ENCODE measurements at places on chromosomes 13 and 19.

- no peak for DNase-seq
Observed at GRCh38 chr13:26707122-26708006, 53.2 kb downstream of the GPR12 start.

DNA sequence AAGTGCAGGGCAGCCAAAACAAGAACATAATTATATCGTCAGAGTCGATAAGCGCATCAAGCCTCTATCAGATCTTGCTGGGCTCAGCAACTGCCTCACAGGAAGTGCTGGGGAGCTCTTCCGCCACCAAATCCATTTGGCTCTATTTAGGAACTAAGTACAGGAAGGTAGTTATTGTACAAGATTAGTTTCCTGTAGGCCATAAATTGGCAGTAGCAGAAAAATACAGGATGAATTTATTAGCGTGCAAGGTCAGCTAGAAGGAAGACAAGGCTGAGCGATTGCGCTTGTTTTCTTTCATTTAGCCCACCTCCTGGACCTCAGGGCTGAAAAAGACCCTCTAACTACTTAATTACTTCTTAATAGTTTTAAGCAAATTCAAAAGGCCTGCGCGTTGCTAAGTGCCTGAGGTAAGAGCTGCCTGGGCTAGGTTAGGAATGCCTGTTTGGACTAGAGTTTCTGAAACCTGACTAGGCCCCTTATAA, 118.5 kb downstream of the IRS2 start:
- no peak for DNase-seq

GRCh38 chr19:38547421-38547820, 70.3 kb downstream of the MAP4K1 start:
- no peak for DNase-seq

DNA sequence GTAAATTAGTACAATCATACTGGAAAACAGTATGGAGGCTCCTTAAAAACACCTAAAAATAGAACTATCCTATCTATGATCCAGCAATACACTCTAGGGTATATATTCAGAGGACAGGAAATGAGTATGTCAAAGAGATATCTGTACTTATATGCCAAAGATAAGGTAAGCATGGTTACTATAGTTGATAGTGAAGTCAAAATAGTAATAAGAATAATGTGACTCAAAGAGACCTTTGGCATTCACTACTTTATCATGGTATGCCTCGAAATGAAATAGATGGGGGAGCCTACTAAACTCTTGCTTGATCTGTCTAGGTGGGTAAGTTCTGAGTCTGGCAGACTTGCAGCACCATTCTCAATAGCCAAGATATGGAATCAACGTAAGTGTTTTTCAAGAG, 30.3 kb downstream of the FXYD5 start:
- DNase-seq, result no peak

DNA sequence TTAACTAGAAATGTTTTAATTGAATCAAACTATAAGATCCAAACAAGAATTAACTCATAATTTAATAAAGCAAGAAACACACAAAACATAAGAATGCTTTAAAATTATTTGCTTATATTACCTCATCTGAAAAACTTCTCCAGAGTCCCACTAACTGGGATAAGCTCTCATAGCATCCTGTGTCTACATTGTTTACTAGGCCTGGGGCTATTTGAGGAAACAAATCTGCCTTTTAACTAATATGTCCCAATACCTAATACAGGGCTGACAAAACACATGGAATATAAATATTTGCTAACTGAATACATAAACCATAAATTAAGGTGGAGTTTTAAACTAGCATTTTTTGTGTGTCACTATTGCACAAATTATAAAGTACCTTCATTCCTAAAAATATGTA, 1399.8 kb upstream of the SLC10A2 start:
- no peak for DNase-seq

GRCh38 chr13:111156421-111156820, 41.3 kb downstream of the ARHGEF7 start:
- no peak for DNase-seq

- DNase-seq, result no peak
Observed at GRCh38 chr19:35435896-35436295, 12.2 kb upstream of the FFAR2 start.

- DNase-seq, result peak; percentile 91
Observed at GRCh38 chr19:42433503-42434260, 6.5 kb upstream of the LIPE start.

GRCh38 chr19:46428239-46429135, at the start of gene PNMA8C:
Gene PNMA8C, minus strand, starts transcription at chr19:46428936. Its CDS starts 577 bp downstream, at chr19:46428359.
- peak; percentile 85 for DNase-seq

- peak; percentile 74 for DNase-seq
Observed at GRCh38 chr19:7618348-7618747, 11.0 kb downstream of the XAB2 start.

GRCh38 chr13:33483471-33483870, 197.9 kb upstream of the STARD13 start:
- DNase-seq, result no peak

DNA sequence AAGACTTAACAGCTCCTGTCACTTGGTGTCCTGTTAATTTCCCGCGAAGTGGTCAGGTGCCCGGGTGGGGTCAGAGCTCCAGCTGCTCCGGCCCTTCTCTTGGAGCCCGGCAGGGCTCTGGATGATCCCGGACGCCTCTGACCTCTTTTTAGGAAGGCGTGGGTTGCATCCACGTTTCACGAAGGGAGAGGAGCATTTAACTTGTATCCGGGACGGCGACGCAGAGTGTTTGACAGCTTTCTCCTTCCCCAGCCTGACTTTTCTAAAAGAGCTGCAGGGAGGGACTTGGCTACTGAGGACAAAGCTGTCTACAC, 656 bp downstream of the ZNF155 start:
- no peak for DNase-seq

DNA sequence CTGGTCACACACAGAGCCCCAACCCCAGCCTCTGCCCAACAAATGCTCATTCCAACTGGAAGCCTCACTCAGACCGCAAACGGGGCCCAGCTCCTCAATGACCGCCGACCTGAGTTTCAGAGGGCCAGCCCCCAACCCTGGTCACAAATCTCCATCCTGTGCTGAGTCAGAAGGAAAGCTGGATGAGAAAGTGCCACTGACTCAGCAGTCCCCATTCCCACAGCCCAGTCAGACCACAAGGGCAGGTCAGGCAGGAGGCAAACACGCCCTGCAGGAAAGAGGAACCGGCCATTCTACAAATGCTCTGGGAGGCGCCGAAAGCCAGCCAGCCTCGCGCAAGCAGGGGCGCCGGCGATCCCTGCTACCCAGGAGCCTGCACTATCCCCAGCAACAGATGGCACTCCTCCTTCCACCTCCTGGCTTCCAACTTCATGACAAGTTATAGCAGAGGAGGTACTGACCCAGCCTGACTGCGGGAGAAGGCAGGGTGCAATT, 14.1 kb upstream of the PRKD2 start:
- DNase-seq, result no peak

DNA sequence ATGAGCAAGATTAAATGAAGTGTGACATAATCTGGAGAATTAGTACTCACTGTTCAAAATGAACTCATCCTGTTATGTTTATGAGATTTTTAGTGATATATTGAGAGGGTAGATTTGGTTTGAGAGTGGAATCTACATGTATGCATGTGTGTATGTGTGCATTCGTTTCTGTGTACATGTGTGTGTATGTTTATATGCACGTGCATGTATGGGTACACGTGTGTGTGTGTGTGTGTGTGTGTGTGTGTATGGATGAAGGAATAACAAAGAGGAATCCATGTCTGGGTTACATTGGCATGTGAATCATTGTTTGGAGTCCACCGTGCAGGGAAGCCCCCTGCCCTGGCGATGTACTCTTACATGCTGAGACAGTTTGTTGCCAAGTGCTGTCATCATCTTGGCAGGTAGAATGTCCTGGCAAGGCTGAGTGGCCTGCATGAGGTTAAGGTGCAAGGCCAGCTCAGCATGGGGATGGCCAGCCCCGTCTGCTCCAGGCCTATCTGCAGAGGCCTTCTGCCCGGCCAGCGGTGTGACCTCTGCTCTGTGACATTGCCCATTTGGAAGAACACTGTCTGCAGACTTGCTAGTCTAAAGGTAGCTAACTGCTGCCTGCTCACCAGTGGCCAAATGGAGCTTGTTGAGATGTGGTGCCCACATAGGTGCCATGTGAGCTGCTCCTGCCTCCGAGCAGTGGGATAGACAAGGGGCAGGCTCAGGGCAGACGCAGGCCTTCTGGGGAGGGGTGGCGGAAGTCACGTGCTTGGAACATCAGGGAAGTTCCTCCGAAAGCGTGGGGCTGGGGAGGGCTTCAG, 222.3 kb downstream of the TEX29 start:
- peak; percentile 96 for DNase-seq

- no peak for DNase-seq
Observed at GRCh38 chr19:45244133-45244794, 943 bp downstream of the EXOC3L2 start.

GRCh38 chr19:5690125-5690954, at the start of gene RPL36:
Gene RPL36, plus strand, starts transcription at chr19:5690295. Its CDS starts 213 bp downstream, at chr19:5690508.
- peak; percentile 98 for DNase-seq

GRCh38 chr13:84925443-84925842, 873.8 kb downstream of the SLITRK6 start:
- DNase-seq, result no peak

GRCh38 chr19:34853369-34853768, 73.3 kb upstream of the ZNF30 start:
- DNase-seq, result no peak

DNA sequence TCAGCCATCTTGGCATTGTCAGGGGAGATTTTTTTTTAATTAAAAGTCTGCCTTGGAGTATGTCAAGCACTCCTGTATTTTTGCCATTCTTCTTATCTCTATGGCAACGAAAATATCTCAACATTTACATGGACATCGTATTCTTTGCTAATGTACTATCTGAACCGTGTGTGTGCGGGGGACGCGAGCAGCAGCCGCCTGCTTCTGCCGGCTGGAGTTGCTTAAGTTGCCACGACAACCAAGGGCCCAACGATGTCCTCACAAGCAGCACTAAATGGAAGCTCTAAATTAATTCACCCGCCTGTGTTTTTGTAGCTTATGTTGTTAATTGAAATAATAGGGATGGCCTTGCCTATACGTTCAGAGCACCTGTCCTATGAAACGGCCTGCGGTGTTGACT, 309.5 kb downstream of the TEX29 start:
- no peak for DNase-seq

GRCh38 chr19:18496167-18496979, 25.5 kb downstream of the ELL start:
- DNase-seq, result peak; percentile 76

DNA sequence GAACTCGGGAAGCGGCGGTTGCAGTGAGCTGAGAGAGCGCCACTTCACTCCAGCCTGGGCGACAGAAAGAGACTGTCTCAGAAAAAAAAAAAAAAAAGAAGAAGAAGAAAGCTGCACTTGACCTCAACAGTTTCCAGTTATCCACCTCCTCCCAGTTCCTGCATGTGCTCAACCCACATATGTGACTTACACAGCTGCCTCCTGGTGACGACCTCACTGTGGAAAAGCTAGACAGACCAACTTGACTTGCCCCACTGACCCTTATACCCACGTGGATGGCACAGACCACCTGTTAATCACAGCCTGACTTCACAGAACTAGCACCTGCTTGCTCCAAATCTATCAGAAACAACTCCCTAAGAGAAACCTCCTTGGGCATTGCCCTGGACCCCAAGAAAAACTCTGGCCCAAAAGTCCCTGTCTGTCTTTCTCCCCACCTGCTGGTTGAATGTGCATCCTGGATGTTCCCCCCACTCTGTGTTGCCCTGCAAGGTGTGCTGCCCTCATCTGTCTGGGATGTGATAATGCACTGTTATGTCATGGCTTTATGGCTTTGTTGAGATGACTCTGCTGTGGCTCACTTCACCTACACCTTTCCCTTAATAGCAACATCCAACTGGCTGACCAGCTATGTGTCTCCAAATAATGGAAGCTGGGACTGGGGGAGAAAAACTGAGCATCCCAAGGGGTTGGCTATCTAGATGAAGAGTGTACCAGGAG, 2.8 kb downstream of the ZNF20 start:
- DNase-seq, result no peak

DNA sequence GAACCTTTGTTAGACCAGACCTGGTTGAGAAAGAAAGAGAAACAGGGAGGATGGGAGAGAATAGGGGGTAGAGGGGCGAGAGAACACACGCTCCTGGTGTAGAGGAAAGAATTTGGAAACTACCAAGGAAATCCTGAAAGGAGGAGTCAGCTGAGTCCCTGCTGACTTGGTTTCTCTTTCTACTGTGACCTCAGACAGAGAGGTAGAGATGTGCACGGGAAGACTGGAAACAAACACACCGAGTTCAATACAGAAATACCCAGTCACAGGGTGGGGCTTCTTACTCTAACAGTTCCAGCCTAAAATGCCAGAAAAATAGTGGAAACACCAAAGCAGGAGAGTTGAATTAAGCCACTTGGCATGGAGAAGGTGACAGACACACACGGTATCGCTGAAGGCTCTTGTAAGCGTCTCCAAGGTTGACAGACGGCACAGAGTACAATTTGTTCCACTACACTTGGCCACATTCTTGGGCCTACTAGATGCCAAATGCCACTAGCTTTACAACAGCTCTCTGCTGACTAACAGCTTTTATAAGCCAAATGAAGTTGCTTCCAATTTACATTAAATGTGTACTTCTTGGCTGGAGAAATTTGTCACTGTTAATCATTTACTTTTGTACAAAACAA, 28.1 kb downstream of the LATS2 start:
- peak; percentile 58 for DNase-seq

DNA sequence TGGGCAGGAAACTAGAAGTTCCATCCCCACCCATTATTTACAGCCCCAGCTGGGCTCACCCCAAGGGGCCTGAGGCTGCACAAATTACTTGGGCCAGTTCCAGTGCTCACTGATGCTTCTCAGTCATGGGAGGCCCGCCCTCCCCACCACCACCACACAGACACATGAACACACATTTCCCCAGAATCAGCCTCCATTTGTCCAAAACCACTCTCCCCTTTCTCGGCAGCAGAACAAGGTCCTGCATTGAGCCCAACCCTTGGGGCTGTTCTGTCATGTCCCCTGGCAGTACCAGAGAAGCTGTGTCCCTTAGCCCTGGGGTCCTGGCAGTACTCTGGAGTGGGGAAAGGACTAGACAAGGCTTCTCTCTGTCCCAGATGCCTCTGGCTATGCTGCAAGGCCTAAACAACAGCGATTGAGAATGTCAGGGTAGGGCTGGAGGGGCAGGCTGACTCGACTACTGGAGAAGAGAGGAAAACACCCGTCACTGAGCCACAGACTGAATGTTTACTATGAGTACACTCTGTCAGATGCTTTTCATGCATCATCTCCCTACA, 21.8 kb downstream of the SAMD4B start:
- no peak for DNase-seq

- DNase-seq, result no peak
Observed at GRCh38 chr19:9741476-9742171, 26.9 kb downstream of the ZNF846 start.

DNA sequence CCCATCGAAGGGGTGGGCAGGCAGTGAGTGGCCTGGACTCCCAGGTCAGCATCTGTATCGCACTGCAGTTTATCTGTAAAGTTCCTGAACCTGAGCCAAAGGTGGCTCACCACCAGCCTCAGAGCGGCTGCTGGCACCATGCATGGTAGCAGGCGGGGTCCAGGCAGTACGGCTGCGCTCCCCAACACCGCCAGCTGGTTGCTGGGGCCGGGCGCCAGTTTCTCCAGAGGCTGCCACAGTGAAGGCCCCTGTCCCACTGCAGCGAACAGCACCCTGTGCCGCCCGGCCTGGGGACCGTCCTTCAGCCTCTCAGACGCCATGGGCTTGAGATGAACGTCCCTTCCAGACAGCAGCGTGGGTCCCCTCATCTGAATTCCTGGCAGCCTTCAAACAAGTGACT, 109.8 kb downstream of the KDM4B start:
- DNase-seq, result no peak
